Stimulated activated CD8-positive, alpha-beta memory T cell treated with anti-CD3 and anti-CD28 coated beads, Interleukin-7, amount 100 ng/mL, for 48 hours (primary cell): ENCODE measurements at places on chromosomes 1 and 21.

DNA sequence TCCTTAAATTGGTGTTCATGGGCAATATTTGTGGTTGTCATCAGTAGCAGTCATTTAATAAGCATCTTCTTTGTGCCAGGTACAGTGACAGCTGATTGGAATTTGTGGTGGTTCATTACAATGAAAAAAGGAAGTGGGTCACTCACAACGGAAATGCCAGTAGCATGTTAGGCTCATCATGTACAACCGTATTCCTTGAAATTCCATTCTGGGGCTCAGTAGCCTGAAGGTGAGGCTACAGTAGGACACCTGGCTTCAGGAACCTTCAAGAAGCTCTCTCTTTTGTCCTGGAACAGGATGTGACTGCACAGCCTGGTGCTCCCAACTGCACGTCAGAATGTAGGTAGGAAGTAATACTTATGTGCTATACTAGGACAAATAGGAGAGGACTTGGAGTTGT, 93.9 kb downstream of the ST3GAL3 start:
- DNase-seq, result no peak

- no peak for DNase-seq
Measured at GRCh38 chr1:206516728-206516990, 9.3 kb downstream of the RASSF5 start.

DNA sequence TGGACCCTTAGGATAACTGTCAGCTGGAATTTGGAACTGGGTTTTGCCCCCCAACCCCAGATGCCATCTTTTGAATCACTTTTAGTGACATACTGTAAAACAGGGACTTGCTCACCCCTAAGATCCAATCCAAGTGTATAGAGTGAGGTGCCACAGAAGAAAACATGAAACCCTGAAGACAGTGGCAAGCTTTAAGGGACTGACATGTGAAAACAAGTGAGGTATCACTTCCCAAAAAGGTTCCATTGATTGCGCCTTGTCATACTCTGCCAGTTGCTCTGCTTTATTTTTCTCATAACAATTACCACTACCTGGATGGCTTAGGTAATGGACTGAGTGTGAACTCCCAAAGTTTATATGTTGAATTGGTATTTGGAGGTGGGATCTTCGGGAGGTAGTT, 115.6 kb downstream of the CSMD2 start:
- no peak for DNase-seq

GRCh38 chr1:14629363-14630014, 31.0 kb downstream of the KAZN start:
- DNase-seq, result no peak

DNA sequence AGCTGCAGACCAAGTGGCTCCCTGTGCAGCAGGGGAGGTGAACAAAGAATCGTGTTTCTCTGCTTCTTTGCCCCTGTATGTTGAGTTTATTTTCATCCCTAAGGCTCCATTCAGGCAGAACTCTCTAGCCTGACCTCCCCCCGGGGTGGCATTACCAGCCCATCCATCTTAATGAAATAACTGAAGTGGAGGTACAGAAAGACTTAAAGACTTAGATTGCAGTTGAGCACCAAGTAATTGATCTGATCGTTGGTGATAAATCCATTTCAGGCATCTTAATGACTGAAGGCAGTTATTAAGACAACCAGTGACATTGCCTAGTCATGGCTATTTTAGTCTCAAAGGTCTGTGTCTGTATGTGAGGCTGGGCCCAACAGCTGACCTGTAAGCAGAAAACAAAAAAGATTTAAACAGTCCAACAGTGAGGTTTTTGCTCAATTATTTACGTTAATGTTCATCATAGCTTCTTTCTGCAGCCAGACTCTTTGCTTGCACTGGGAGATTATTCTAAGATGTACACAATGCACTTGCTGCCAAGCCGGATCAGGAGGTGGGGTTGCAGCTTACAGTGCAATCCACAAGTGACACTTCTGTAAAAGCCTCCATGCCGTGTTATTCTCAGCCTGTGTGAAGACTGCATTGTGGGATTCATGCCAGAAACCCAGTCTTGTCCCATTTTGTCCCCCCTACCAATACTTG, 363.0 kb upstream of the DUSP10 start:
- no peak for DNase-seq

- peak; percentile 10 for DNase-seq
Measured at GRCh38 chr1:12344596-12345349, 114.9 kb downstream of the VPS13D start.
